ENCODE measurements at places on chromosomes 6 and 20.
A peak's percentile ranks its signal among the peaks of the same experiment; 100 is the strongest.

DNA sequence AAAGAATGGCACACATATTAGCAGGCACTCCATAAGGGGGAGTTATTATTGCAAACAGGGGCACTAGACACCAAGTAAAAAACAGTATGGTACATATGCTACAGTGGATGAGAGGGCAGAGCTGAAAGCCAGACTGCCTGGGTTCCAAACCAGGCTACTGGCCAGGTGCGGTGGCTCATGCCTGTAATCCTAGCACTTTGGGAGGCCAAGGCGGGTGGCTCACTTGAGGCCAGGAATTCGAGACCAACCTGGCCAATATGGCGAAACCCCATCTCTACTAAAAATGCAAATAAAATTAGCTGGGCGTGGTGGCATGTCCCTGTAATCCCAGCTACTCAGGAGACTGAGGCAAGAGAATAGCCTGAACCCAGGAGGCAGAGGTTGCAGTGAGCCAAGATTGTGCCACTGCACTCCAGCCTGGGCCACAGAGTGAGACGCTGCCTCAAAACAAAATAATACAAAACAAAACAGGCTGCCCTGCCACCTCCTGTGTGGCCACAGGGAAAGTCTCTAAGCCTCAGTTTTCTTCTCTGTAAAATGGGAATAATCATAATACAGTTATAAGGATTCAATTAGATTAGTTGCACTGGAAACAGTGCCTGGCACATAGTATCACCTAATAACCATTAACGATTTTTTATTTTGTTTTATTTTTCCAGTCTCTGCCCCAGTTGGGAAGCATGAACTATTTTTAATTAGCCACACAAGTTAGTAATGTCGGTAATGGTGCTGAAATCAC is 7.5 kb upstream of the TTPAL start:
- DNase-seq = no peak

GRCh38 chr20:63441136-63442099 is 31.0 kb downstream of the KCNQ2 start:
- DNase-seq = peak; percentile 28

DNA sequence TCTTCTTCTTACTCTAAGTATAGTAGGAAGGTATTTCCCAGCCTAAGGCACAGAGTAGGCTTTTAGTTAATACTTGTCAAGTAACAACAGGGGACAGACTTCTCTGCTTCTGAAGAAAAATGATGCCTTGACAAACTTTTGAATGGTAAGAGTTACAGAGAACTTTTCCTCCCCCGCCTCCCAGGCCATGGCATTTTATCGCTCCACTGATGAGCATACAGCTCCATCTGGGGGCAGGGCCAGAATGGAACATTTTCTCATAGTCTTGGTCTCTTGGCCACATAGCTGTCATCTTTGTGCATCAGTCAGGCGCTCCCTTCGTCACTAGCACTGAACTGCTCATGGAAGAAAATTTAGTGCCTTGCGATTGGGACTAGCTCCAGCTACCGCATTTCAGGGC is 1066.8 kb upstream of the CITED2 start:
- peak; percentile 7 for DNase-seq

DNA sequence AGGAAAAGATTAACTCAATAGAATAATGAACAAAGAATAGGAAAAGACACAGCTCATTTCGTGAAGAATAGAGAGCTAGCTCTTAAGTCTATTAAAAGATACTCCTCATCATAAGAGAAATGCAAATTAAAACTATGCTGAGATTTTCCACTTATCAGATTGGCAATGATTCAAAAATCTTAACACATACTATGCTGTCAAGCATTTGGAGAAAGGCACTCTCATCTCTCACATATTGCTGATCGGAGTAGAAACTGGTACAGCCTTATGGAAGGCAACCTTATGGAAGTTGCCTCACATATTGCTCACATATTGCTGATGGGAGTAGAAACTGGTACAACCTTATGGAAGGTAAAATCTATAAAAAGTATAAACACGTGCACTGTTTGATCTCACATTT is 21.4 kb upstream of the PLAGL1 start:
- DNase-seq = no peak

DNA sequence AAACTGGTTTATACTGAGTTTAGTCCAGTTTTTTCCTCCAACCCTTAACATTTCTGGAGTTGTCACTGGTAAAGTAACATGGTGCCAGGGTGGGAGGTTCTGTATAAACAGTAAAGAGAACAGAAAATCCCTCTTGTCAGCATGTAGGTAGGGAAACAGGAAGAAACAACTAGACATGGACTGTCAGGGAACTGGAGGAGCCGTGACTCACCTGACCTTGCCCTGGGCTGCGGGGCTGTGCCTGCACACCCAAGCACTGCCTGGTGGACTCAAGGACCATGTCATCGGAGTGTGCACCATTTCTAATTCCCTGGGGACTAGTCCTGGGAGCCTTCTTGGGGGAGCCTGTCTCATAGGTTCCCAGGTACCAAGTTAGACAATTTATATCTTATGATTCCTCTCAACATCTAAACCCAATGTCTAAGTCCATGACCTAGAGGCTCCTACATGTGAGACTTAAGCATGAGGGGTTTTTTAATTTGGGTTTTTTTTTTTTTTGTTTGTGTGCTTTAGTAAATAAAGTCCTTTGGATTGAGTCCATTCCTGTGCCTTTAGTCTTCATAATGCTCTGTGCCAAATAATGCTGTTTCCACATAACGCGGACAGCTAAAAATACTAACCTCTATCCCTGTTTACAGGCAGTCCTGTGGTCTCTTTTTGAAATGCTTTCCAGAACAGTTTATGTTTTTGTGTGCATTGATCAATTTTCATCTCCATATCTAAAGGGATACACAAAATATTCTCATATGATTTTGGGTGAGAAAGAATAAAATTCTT is 136.9 kb upstream of the SUPT3H start:
- no peak for DNase-seq

DNA sequence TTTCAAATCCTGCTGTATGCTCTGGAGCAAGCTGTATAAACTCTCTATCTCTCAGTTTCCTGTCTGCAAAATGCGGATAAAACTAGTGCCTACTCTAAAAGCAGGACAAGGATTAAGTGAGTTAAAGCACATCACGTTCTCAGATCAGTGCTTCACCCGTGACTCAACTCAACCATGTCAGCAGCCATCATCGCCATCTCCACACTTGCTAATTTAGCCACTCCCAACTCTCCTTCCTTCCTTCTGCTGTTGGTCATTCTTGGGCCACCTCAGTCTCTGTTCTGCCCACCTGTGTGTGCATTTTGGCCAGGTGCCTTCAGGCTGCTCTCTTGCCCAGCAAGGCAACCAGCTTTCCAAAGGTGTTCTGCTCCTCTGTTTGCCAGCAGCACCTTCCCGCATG is 260.0 kb upstream of the CDYL start:
- DNase-seq = no peak

- DNase-seq = no peak
These were observed 248.1 kb downstream of the TPBG start for GRCh38 chr6:82611751-82612150.

- DNase-seq = no peak
These were observed 44.7 kb downstream of the FRK start for GRCh38 chr6:116015983-116016382.

All from CD4-positive, alpha-beta T cell treated with Interleukin-4 for 1 hour (primary cell).